ENCODE measurements at places on chromosomes 1 and 21.

DNA sequence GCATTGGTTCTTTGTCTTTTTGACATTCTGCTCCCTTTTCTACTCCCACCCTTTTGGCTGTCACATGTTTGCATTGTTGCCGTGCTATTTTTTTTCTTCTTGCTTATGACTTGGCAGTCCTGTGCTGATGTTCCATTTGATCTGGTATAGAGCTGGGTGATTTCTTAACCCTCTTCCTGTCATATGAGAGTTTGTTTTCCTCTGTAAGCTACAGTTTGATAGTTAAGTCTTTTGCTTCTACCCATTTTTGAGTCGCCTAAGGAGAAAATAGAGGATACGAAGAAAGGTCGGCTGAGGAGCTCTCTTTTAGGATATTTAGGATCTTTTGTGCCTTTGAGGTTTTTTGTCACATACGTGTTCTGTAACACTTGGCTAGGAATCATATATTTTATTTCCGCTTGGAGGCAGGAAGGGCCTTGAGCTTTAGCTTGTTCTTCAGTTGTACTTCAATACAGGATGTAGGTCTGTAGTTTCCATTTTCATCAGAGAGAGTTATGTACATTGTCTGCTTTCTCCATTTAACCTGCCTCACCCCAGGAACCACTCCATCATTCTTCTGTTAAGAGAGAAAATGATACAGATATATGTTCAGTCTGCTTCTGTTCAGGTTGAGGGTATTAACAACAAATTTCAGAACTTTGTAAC lies 150.7 kb downstream of the BACH1 start:
- no peak for DNase-seq

DNA sequence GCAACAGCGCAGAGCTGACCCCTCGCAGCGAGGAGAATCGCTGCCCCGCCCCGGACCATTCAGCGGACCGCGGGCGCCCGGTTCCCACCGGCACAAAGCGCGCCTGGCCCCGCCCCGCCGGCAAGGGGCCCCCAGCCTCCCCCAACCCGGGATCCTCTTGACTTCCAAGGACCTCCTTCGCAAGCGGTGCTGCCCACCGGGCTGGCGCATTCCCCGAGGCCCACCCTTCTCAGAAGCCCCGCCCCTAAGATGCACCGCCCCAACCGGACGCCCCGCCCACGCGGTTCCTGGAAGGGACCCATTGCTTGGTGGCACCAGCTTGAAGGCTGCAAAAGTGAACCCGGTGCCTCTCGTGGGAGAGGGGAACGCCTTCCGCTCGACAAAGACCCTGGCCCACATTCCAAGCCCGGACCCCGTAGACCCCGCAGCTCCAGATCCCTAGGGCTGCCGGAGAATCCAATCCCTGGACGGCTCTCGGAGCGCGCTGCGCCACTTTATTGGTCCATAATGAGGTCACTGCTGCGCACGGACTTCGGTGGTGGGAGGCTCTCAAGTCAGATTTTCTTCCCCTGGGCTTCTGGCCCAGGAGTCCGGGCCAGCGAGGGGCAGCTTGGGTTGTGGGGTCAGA lies 2.0 kb downstream of the HES3 start:
- DNase-seq, result peak; percentile 44

DNA sequence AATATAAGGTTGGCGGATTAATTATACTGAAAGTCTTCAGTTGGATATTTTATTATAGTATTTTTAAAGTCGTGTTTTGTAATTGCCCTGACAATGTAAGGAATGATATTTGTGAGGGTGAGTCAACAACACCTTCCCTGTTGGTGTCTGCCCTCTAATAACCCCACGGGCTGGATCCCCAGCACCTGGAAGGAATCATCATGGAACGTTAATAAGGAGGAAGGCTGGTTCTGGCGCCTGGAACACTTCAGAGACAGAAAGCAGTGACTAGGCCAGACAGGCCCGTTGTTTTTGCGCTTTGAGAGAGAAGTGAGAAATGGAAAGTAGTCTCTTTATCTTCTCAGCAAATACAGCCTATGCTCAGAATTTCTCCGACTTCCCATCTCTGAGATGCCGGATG lies 31.6 kb downstream of the TEX35 start:
- no peak for DNase-seq

DNA sequence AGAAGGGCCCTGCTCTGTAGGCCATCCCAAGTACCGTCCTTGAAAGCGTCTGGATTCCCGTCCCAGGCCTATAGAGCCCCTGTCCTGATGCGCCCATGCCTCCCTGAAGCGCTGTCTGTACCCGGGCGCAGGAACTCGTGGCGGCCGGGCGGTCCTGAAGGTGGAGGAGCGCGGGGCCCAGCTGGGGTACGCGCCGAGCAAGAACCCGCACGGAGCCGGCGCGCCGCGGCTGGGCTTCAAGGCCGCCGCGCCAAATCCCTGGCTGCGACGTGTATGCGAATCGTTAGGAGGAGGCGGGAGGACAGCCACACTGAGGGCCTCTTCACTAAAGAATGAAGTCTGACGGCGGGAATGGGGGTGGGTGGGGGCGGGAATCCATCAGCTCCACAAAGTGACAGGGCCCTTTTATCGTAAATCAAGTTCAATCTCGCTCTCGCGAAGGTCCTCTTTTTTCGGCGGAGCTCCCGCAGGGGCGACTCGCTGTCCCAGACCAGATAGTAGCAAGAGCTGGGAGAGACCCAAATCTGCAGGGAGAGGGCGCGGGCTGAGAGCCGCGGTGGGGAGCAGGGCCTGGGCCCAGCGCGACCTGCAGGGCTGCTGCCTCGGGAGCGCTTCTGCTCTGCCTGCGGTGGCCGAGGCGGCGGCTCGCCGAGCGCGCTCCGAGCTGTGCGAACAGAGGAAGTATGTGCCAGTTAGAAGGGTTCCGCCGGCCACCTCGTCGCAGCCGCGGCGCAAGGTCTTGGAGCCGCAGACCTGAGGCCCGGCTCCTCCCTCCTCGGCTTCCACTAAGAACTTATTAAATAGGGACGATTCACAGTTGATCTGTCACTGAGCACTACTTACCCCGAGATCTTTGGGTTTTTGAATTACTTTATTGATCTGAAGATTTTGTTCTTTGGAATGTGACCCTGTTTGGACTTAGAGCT lies 10.4 kb downstream of the BARHL2 start:
- DNase-seq, result no peak

- DNase-seq, result no peak
Measured at GRCh38 chr1:181990728-181991127, 70.8 kb downstream of the ZNF648 start.

GRCh38 chr1:230307213-230307612 lies 118.9 kb downstream of the PGBD5 start:
- DNase-seq, result no peak

DNA sequence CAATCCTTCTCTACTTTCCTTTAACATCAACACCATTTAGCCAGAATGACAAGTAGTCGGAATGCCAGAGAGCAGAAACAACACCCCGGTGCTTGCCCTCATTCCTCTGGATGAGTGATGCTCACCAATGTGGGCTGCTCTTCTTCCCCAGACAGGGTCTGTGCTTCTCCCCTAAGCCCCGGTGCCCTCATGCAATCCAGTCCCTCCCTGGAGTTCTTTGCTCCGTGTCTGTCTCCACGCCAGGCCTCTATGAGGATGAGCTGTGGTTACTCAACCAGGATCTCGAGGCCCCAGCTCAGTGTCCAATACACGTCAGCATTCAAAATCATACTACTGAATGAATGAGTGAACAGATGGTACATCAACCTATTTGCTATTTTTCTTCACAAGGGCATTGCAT lies 29.7 kb upstream of the PDE9A start:
- DNase-seq, result no peak

GRCh38 chr1:53608071-53608470 lies 130.9 kb downstream of the GLIS1 start:
- no peak for DNase-seq

DNA sequence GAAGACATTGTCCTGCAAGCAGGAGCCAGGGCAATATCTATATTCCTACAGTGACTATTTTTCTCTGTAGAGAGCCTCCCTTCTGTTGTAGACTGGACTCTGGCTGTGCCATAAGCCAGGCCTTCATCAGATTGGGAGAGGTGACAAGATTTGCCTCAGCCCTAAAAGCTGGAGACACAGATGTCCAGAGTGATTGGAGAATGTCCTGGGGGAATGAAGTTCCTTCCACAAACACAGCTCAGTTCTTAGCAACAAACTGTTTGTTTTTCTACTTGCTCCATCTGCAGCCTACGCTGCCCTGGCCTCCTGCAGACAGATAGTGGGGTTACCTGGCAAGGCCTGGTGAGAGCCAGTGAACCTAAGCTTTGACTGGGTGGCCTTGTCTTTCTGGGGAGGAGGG lies 29.9 kb upstream of the SNX27 start:
- DNase-seq, result no peak

- DNase-seq, result peak; percentile 74
Measured at GRCh38 chr1:205706601-205707502, 26.5 kb upstream of the SLC45A3 start.

GRCh38 chr1:96372881-96373280 lies 348.7 kb upstream of the PTBP2 start:
- no peak for DNase-seq

DNA sequence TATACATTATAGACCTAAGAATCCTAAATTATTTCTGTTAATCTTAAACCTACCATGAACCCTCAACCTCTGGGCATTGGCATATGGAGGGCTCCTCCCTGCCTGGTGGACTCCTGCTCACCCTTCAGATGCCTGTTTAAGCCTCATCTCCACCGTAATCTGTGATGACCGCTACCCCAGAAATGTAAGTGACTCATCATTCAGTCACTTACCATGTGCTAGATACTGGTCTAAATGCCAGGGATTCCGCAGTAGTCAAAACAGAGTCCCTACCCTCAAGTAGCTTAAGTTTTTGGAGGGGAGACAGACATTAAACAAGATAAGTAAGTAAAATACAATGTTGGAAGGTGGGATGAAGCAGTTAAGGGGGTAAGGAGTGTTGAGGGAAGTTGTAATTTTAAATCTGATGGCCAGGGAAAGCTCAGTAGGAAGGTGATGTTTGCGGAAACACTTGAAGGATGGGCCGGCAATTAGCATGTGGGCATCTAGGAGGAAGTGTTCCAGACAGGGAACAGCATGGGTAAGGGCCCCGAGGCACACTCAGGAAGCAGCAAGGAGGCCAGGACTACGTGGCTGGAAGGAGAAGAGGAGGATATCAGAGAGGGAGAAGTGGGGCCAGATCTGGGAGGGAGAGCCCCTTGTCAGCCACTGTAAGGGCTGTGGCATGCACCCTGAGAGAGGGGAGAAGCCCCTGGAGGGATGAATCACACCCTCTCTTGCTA lies 141.7 kb upstream of the HOOK1 start:
- DNase-seq, result no peak

GRCh38 chr1:220680085-220680687 lies 10.0 kb upstream of the C1orf115 start:
- peak; percentile 15 for DNase-seq

- DNase-seq, result no peak
Measured at GRCh38 chr1:33380811-33381210, 50.1 kb downstream of the PHC2 start.

DNA sequence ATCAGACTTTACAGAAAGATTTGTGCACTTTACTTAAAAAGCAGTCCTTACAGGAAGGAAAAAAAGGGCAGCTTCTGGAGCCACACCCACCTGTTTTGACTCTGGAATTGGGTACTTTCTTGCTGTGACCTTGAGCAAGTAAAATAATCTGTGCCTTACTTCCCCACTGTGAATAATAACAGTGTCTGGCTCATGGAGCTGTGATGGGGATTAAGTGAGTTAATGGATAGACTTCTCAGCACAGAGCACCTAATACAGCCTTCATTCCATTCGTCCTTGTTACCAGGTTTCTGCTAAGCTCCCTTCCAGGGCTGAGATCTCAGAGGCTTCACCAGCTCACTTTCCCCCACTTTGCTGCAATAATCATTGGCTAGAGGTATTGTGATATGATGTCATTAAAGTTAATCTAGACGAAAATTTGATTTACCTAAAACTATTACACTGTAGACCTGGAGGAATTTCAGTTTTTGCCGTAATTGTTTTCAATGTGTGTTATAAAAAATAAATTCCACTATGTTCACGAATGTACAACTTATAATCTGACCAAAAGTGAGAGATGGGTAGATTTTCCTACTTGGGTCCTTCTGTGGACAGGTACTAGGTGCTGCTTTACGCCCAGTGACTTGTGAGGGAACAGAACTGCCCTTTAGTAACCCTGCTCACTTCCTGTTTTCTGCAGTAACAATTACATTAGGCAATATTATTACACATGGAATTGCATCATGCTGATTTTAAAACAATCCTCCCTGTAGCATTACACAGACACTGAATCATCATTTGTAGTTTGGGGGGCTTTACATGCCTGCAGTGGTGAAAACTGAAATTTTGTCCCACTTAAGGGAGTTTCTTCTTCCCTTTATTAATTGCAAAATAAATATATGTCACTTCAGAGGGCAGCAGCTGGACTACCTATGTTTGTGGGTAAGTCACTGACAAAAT lies 19.7 kb upstream of the ABCG1 start:
- DNase-seq, result peak; percentile 91

GRCh38 chr1:231372501-231372900 lies 34.4 kb downstream of the SPRTN start:
- DNase-seq, result no peak

- DNase-seq, result no peak
Measured at GRCh38 chr1:176551146-176551545, 88.2 kb downstream of the PAPPA2 start.

DNA sequence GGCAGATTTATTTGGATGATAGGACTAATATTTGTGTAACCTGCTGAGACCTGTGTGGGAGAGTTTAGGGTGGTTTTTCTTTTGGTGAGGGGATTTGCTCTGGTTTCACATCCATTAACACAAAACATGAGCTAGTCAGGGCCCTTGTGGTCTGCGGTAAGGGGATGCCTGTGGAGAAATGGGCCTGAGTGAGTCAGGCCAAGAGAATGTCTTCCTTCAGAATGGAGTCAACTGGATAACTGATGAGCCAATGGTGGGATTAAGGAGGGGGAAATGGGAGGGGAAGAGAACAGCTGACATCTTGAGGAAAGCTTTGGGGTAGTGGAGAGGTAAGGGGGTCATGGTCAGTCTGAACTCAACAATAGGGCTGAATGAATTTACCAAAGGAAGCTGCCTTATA lies 13.9 kb downstream of the WNT2B start:
- no peak for DNase-seq

DNA sequence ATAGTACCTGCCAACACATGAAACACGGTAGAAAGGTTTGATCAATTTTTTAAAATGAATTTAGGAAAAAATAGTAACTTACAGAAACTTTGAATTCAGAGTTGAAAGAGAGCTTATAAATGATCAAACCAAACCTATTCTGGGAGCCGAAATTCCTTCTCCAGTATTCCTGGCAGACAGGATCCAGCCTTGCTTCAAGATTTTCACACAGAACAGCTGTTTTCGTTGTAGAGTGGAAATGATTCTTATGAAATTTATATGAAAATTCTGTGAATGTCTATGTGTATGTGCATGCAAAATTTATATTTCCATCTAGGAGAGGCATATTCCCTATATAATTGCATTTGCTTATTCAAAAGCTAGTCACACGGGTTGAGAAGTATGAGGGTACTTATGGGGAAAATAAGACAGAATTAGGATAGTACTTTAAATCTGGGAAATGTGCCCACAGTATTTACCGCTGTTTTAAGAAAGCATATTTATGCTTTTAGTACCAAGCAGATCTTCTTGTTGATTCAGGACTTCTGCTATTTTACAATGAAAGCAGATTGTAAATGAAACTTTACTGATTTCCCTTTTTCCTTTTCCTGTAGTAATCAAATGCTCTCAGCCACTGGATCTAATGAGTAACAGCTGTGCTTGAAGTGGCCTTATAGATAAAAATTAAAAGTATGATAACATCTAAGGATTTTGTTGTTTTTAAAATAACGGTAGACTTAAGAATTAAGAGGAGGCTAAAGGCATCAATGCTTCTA lies 30.4 kb downstream of the PRRX1 start:
- no peak for DNase-seq

GRCh38 chr1:53543130-53543777 lies 84.1 kb downstream of the DMRTB1 start:
- no peak for DNase-seq

Measured in inflammatory macrophage treated with lipopolysaccharide for 1 hour (primary cell).